Omental fat pad (tissue), 4 donors: ENCODE measurements at places on chromosomes 3 and 15. TPM values are rescaled to one million over a fixed set of nuclear protein-coding genes. Genes with fewer than 3 reads are reported as not detected.

DNA sequence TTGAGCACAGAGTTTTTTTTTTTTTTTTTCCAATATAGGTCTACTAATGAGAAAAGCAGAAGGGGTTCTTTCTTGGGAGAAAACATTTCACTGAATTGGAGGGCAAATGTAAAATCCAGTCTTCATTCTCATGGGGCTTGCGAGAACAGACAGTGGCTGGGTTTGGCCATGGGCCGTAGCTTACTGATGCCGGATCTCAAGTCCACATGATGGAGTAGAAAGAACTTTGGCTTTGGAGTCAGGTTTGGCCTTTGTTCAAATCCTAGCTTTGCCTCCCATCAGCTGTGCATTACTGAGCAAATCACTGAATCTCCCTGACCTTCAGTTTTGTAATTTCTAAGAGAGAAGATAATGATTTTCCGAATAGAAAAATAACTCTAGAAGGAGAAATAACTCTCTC, 59.7 kb downstream of the LMCD1 start:
- no peak for DNase-seq

- no peak for DNase-seq
Measured at GRCh38 chr3:116070061-116070460, 375.2 kb downstream of the LSAMP start.

Gene GALNT15
- 717 TPM for total RNA-seq

Gene SLC24A5
- not detected for total RNA-seq

- DNase-seq = no peak
Measured at GRCh38 chr3:195059006-195059350, 212.0 kb downstream of the XXYLT1 start.

GRCh38 chr3:179840985-179841384, 188.1 kb downstream of the USP13 start:
- peak; percentile 41 for DNase-seq

DNA sequence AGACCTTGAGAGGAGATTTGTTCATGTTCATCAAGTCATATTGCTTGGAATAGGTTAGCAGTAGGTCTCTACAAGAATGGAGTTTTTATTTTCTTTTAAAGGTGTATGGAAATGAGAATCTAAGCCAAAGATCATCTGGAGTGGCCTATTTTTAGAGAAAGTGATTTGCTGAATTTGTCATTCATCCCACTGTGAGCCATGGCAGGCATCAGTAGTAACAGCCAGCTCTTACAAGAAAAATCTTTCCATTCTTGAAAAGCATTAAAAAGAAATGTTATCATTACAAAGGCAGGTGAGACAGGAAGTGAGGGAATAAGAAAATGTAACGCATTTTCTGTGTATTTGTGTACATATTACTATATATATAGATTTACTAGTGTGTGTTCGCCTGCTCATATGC, 29.6 kb downstream of the STAC start:
- DNase-seq = no peak

Gene SAMMSON
- total RNA-seq = not detected

- no peak for DNase-seq
Measured at GRCh38 chr15:29652595-29652994, 169.7 kb downstream of the TJP1 start.

DNA sequence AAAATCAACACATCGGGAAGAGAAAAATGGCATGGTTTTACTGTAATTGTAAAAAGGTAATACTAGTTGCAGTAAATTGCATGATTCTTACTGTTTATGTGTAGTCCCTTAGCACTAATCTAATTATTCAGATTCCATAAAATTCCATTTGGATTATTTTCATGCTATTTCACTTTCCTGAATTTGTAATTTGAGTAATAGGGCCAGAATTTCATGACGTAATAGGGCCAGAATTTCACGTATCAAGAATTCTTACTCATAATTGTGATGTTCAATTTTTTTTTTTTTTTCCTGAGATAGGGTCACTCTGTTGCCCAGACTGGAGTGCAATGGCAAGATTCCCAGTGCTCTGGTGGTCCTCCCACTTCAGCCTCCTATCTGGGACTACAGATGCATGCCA, 2.9 kb upstream of the U2SURP start:
- DNase-seq = no peak

- no peak for DNase-seq
Measured at GRCh38 chr15:69298697-69299441, at the start of gene PAQR5. TSS of gene PAQR5 (plus strand) at chr15:69298912. CDS start at chr15:69360081, 61,169 bp downstream.

GRCh38 chr3:64870876-64871646, 183.3 kb upstream of the ADAMTS9 start:
- no peak for DNase-seq

Gene CHRFAM7A
- total RNA-seq = 1.3 TPM

DNA sequence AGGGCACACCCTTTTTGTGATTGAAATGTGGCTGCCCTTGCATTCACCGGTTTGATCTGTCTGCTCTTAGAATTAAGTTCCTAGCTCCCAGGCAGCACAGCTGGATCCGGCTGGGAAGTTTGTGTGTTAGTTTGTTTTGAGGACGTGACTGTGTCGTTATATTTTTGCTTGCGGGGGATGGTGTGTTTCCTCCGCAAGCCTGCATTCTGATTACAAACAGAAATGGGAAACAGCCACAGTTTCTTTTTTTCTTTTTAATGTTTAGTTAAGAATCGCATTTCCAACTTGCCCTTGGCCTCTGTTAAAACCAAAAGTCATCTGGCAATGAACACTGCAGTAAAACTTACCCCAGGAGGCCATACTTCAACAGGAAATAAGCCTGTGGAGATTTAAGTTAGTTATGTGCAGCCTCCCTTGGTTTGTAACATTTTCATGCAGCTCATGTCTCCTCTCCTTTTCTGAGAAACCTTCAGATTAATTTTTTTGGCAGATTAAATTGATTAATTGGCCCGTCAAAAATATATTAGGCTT, 888 bp downstream of the TMOD3 start:
- DNase-seq = no peak

DNA sequence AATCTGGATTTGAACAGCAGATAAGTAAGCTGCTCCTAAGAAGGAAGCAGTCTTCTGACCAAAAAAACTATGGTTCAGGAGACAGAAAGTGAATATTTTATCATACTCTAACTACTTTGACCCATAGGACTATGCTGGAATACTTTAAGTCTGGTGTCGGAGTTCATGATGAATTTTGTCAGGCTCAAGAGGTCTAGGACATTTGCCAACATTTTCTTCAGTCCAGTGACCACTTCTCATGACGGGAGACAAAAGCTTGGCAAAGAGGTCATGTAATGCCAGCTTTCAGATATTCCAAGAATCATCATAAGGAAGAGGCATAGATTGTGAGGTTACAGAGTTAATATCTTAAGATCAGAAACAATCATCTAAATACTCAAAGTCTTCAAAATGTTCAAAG, 20.5 kb upstream of the DCBLD2 start:
- DNase-seq = no peak

- no peak for DNase-seq
Measured at GRCh38 chr15:40558952-40559742, 5.7 kb downstream of the CCDC32 start.

Gene KBTBD13
- not detected for total RNA-seq
